NCI-H2171 treated with DMSO at 0.1 percent for 48 hours (cell line): ENCODE measurements at places on chromosomes 2 and 18.

DNA sequence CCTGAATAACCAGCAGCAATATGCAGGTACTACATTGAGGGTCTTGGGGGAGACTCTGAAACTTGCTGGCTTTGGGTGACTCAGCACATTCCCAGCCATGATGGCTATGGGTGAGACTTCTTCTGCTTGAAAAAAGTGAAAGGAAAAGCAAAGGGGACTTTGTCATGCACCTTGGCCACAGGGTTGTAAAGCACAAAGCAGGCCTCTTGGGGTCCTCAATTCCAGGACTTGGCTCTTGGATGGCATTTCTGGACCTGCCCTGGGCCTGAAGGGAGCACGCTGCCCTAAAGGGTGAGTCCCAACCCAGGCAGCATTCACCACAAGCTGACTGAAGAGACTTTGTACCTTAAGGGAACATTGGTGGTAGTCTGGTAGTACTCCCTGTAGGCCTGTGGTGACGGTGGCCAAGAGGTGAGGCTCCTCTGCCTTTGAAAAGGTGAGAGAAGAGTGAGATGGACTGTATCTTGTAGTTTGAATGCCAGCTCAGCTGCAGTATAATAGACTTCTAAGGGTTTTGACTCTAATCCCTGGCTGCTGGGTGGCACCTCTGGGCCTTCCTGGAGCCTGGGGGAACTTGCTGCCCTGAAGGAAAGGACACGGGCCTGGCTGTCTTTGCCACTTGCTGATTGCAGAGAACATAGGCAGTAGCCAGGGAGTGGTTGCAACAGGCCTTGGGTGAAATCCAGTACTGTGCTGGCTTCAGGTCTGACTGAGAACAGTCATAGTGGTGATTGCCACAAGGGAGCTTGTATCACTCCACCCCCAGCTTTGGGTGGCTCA, 36.5 kb upstream of the CYTIP start:
- DNase-seq: no peak

DNA sequence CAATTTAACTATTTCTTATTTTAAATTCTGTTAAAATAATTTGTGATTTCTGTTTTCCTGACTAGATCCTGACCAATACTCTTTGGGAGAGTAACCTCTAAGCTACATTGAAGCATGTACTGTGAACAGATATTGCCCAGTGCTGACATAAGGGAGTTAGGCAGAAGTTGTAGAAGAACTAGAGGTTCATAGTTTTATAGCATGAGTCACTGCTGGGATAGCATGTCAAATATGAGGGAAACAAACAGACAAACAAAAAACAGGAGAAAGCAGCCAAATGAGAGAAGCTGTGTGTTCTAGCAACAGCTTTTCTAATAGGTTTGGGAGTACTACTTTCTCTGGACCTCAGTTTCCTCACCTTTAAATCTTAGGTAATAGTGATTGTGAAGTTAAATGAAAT, 72.4 kb downstream of the CERS6 start:
- DNase-seq: no peak

GRCh38 chr2:222268311-222268990, 30.3 kb downstream of the PAX3 start:
- DNase-seq: no peak

- DNase-seq: no peak
These were observed 1.1 kb upstream of the CEP192 start for GRCh38 chr18:12990123-12990475.

DNA sequence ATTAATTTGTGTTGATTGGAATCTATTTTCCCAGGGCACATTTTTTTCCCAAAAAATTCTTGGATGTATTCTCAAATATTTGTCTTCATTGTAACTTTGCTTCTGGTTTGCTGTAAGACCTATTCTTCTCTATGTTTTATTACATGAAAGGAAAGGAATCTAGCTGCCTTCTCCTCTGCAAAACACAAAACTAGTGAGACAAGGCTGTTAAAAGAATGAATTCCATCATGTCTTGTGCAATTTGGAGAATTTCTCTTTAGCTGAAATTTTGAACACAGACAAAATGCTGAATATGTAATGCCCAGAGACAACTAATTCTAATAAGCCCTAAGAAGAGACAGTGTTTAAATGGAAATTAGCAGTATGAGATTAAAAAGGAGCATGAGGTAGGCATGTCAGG, 275.9 kb downstream of the CDH20 start:
- no peak for DNase-seq

GRCh38 chr18:49875783-49876182, 62.5 kb upstream of the ACAA2 start:
- peak; percentile 80 for DNase-seq

DNA sequence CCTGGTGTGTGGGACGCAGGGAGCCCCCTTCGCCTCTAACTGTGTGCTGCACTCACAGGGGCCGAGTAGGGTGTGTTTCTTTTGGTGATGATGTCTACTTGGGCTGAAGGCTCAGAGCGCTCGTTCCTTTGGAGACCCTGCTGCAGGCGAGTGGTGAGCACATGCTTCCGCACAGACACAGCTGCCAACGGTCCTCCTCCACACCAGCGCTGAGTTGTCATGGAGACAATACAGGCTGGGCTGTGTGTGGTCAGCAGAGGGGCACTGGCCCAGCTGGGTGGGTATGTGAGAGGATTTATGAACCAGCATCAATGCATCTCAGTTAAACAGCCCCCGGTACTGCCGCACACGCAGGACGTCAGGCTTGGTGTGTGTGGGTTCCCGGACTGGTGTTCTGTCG, 143.5 kb downstream of the SH3RF3 start:
- DNase-seq: no peak

- peak; percentile 80 for DNase-seq
These were observed 47.5 kb upstream of the LYPD6B start for GRCh38 chr2:148990968-148991367.

- no peak for DNase-seq
These were observed 172.0 kb downstream of the MC4R start for GRCh38 chr18:60200558-60200957.

DNA sequence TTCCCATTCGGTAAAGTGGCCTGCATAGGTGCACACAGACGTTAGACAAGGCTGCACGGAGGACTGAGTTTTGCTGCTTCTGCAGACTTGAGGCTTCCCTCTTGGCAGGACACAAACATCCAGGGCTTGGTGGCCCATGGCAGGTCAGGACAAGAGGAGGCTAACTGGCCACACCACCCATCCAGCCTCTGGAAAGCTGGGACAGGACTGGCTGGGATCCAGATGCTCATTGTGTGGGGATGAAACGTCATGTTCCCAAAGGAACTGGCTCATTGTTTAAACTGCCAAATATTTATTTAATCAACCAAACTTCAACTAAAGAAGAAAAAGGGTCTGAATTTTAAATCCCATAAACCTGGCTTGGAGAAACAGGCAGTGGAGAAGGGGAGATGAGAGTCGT, 239.1 kb upstream of the EPAS1 start:
- DNase-seq: no peak

GRCh38 chr2:136441979-136442714, 323.2 kb upstream of the THSD7B start:
- DNase-seq: no peak

DNA sequence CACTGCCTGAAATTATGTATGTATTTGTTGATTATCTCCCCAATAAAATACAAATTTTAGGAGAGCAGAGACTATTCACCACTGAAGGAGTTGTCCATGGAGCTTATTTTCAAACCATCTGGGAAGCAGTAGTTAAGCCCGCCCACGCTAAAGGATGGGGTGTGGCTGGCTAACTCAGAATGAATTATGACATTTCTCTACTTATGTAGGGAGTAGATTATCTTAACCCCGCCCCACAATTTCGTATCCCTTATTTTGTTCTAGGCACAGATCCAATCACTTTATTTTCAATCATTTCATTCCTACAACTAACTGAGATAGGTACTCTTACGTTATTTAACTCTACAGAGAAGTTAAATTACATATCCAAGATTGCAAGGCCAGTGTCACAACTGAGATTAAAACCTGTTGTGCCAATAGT, 1.4 kb upstream of the LAPTM4A start:
- peak; percentile 60 for DNase-seq

- peak; percentile 100 for DNase-seq
These were observed 376.7 kb upstream of the SOX11 start for GRCh38 chr2:5315512-5315911.

DNA sequence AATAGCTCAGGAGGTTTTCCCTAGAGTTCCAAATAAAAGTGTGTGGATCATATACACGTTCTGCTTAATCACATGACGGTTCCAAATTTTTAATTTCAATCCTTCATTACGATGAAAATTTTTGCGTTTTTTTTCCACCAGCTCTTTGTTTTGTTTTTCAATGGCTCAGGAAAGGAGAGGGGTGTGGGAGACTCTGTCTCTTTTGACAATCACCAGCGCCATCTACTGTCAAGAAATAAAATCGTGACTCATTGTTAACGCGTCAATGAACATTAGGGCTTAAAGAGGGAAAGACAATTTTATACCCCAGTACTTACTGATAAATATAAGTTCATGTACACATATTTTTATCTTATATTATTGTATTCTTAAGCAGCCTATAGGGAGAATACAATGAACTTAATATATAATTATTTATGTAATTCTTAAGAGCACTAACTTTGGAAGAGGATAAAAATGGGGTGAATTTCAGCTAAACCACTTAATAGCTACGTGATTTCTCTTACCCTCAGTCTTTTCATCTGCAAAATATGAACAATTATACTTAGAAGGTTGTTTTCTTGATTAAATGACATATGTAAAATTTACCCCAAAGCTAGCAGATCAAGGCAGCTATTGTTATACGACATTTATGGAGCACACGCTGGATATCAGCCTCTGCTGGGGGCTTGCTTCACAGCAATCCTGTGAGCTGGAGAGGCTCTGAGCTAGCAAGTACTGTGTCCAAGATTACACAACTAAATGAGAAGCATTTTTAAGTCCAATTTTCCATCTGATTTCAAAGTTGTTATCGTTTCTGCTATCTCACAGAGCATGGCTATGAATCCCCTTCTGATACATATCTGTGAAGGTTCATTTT, 47.4 kb upstream of the RMDN2 start:
- DNase-seq: peak; percentile 80

- no peak for DNase-seq
These were observed 714.6 kb upstream of the LRATD1 start for GRCh38 chr2:13917958-13918357.

DNA sequence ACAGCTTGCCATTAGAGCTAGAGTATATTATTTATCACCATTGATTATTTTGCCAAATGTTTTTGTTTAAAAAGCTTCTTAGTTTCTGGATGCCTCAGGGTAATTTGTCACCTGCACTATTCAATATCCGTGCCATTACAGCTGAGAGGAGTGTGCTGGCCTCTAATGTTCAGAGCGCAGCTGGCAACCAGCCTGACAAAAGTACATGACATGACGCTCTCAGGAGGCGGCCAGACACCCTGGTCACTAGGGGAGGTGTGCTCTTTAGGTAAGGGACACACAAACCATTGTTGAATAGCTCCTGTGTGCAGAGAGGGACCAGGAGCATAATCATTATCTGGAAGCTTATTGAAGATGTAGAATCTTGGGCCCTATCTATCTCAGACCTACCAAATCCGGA, 20.3 kb downstream of the LIMS1 start:
- no peak for DNase-seq

- DNase-seq: no peak
These were observed 68.7 kb downstream of the COL4A4 start for GRCh38 chr2:227095346-227095745.

GRCh38 chr2:168220965-168221819, 26.2 kb downstream of the STK39 start:
- DNase-seq: no peak

GRCh38 chr2:9249020-9249800, 42.6 kb downstream of the ASAP2 start:
- no peak for DNase-seq

DNA sequence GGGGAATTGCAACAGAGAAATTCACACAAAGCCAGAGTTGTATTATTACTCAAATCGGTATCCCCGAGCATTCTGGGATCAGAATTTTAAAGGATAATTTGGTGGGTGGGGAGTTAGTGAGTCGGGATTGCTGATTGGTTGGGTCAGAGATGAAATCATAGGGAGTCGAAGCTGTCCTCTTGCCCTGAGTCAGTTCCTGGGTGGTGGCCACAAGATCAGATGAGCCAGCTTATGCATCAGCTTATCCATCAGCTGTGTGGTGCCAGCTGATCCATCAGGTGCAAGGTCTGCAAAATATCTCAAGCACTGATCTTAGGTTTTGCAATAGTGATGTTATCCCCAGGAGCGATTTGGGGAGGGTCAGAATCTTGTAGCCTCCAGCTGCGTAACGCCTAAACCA, 34.3 kb upstream of the ITM2C start:
- no peak for DNase-seq

DNA sequence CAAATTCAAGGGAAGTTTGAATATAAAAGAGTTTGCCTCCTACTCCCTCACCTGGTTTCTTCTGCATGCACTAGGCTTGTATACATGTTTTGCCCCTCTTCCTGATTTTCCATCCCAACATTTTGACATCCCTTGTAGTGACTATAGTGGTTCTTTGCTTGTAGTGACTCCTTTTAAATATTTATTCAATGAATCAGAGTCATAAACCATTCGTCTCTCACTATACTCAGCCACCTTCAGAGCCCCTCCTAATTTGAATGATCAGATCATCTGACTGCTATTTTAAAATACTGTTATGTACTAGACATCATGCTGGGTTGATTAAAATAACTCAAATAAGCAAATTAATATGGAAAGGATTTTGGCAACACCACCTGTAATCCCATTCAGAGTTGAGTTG, 492.1 kb upstream of the PIK3C3 start:
- no peak for DNase-seq

DNA sequence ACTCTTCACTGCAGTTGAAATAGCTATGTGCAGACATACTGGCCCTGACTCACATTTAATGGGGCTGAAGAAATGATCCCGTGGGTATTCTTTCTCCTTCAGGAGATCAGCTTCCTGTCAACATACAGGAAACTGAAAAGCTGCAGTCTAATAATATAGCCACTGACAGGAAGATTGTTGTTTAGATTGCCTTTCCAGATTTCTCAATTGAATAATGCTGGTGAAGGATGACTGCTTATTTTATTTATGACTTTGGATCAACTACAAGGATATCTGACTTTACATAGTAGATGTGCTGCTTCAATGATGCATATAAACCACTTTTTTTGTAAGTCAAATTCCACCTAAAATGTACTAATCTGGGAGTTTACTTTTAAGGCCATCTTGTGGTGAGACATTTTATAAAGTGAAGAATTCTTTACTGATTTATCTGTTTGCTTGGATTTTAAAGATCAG, 93.4 kb upstream of the MAP4K3 start:
- no peak for DNase-seq

- DNase-seq: no peak
These were observed 51.2 kb downstream of the SDC1 start for GRCh38 chr2:20173496-20174402.

DNA sequence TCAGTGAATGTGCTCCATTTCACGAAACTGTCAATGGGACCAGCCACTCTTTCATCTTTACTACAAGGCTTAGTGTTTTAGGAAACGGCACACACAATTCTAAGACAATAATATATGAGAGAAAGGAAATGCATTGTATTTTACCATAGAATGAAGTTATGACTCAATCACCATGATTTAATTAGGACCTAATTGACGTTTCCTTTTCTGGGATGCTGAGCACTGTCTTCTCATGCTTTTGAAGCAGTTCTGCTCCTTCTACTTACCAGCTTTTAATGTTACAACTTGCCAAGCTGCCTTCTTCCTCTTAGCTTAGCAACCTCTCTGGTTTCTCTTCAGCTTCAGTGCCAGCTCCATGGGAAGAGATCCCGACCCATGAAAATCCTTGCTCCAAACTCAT, 94.3 kb upstream of the SERPINE2 start:
- no peak for DNase-seq
